ENCODE measurements at places on chromosomes 1 and 21. TPM values are rescaled to one million over a fixed set of nuclear protein-coding genes. Genes with fewer than 3 reads are reported as not detected.
A peak's percentile ranks its signal among the peaks of the same experiment; 100 is the strongest.

GRCh38 chr1:167412072-167412471, 106.3 kb downstream of the CD247 start:
- DNase-seq, result no peak

DNA sequence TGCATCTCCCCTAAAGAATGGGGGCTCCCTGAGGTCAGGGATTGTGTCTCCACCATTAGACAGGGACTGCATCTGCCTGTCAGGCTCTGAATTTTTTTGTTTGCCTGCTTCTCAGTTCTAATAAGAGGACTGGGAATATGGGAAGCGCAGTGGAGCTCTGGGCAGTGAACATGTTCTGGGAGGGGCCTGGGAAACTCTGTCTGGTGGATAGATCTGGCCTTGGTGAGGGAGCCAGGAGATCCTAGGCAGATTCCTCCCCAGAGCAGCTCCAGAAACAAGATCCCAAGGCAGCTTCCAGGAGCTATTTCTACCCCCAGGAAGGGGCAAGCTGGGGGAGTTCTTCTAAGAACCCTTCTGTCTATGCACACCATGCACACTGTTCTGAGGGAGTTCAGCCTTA, 12.6 kb upstream of the MYOG start:
- DNase-seq, result no peak

- no peak for DNase-seq
Observed at GRCh38 chr21:44509539-44509938, 30.5 kb downstream of the KRTAP10-1 start.

- DNase-seq, result no peak
Observed at GRCh38 chr1:113782406-113782805, 23.1 kb upstream of the PHTF1 start.

- no peak for DNase-seq
Observed at GRCh38 chr1:110872366-110872744, 593 bp upstream of the CD53 start.

DNA sequence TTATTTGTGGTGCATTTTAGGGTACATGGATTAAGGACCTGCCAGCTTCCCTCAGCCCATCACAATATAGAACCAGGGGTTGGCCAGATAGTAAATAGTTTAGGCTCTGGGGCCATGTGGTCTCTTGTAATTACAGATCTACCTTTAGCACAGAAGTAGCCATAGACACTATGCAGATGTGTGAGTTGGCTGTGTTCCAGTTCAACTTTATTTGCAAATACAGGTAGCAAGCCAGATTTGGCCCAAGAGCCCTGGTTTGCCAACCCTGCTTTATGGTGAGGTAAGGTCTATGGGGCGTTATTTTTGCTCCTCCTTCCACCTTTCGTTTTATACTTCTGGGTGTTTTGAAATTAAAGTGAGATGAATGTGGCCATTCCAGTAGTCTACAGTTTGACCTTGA, 48.7 kb downstream of the MRPS6 start:
- no peak for DNase-seq

- DNase-seq, result no peak
Observed at GRCh38 chr1:10612436-10613160, 137.8 kb downstream of the PEX14 start.

DNA sequence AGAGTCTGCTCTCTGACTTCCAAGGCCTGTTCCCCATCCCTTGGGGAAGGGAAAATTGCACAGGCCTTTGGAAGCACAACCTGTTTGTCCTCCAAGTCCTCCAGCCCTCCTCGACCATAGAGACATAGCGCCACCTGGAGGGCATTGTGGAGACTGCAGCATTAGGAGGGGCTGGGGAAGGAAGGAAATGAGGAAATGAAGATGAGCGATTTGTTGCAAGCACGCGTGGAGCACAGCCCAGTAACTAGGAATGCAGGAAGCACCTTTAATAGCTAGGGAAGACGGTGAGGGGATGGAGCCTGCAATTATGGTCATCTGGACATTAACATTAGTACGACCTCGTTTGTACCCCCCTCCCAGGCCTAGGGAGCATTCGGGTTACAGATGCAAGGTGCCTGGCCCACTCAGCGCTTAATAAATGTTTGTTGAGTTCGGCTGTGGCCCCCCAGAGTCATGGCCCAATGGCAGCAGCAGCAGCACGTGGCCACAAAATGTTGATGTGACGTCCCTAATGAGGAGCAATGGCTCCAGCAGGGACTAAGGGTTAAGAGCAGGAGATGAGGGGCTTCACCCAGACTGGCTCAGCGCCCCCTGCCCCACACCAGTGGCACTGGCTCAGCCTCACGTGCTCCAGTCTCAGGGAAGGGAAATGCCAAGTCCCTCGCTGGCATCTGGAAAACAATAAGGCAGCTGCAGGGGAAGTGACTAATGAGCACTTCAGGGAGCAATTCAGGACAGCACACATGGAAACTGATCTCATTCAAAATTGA, 8.0 kb upstream of the CAMK2N1 start:
- peak; percentile 86 for DNase-seq

DNA sequence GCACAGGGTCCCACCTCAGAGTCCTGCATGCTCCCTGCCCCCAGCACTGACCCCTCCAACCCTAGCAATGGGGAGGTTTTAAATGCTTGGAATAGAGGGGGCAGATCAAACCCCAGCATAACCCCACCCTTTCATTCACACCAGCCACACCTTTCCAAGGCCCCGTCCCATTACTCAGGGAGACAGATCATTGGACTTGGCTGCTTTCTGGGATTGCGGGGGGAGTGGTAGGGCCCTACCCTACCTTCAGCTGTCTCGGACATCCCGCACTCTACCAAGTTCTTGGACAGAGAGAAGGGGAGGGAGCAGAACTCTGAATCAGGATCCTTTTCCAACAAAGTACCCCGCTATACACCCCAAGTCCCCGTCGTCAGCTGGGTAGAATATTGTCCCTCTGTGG, 983 bp downstream of the PADI2 start:
- no peak for DNase-seq

DNA sequence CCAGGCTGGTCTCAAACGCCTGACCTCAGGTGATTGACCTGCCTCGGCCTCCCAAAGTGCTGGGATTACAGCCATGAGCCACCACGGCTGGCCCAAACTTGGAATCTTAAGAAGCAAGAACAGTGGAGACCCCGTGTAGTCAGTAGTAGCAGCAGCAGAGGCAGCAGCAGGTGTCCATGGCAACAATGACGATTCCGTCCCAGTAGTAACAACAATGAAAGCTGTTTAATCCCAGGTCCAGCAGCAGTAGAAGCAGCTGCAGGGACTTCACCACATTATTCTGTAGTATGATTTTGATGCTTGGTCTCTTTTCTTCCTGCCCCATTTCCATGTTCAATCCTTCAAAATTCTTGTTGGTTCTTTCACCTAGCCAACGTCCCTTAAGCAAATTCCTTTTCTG, 69.6 kb upstream of the KCTD3 start:
- peak; percentile 10 for DNase-seq

Gene ICOSLG
- 10.6 TPM for polyA plus RNA-seq

Gene PODN
- polyA plus RNA-seq, result 8.5 TPM

Measured in hindlimb muscle (tissue), 1 donor.